ENCODE measurements at places on chromosomes 5 and 9. TPM values are rescaled to one million over a fixed set of nuclear protein-coding genes. Genes with fewer than 3 reads are reported as not detected.

The RLN1 gene
- total RNA-seq: 1.1 TPM

The HTR4 gene
- total RNA-seq: not detected

- no peak for DNase-seq
These were observed 22.6 kb downstream of the CNTFR start for GRCh38 chr9:34566972-34567371.

- no peak for DNase-seq
These were observed 22.3 kb downstream of the TTF1 start for GRCh38 chr9:132384376-132384775.

The SLC34A1 gene
- total RNA-seq: not detected

The ENTREP1 gene
- 1.0 TPM for total RNA-seq

All from renal cortical epithelial cell (primary cell).